ENCODE measurements at places on chromosomes 1 and 21. TPM values are rescaled to one million over a fixed set of nuclear protein-coding genes. Genes with fewer than 3 reads are reported as not detected.

DNA sequence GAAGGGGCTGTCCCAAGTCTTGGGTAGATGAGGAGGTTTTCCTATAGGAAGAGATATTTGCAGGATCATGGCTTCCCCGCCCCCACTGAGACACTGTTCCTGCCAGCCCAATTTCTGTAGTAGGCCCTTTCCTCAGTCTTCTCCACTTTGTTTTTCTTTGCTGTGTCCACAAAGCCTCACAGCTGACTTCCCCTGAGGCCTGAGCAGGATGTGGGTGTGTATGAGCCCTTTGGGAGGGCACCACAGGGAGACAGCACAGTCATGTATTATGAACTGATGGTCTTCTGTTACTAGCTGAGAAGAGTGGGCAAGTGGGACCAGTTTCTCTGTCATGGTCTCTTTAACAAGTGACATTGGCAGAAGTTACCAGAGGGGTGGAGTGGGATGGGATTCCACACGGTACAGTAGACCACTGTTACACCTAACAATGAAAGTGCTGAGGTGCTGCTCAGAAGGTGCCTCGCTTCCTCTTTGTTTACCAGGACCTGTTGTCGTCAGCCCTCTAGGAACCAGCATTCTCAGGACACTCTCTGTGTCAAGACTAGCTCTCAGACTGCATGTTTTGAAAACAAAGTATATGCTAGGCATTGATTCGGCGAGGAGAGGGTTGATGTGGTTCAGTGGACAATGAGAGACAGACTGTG lies 253.8 kb upstream of the HOOK1 start:
- no peak for DNase-seq
- no peak overlapping the region for H3K4me3 ChIP-seq
- H3K36me3 ChIP-seq, result no peaks in the 10 kb centered on the region
- H3K27ac ChIP-seq, result no peak overlapping the region
- no peaks in the 10 kb centered on the region for H3K4me1 ChIP-seq
- H3K27me3 ChIP-seq, result no peaks in the 10 kb centered on the region

DNA sequence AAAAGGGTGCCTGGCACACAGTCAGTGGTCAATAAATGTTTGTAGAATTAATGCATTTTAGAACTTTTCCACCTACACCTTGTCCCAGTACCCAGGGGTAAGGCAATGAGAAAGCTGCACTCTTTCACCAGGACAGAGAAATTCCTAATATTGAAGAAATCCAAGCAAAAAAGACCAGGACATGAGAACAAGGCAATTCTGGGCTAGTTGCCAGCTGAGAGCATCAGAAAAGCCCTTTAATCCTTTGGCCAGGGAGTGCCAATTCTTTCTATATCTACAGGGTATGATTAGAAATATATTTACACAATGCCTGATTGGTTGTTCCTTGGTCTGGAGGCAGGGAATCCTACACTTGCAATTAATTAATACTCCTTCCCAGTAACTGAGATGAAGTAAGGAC lies 492.4 kb upstream of the NFIA start:
- H3K27ac ChIP-seq, result no peak overlapping the region
- no peaks in the 10 kb centered on the region for H3K27me3 ChIP-seq
- no peaks in the 10 kb centered on the region for H3K4me1 ChIP-seq
- H3K36me3 ChIP-seq, result no peaks in the 10 kb centered on the region

GRCh38 chr1:27710574-27710973 lies 15.2 kb upstream of the FAM76A start:
- no peaks in the 10 kb centered on the region for H3K4me1 ChIP-seq
- H3K27ac ChIP-seq, result no peak overlapping the region
- no peak for DNase-seq
- H3K27me3 ChIP-seq, result no peaks in the 10 kb centered on the region
- H3K4me3 ChIP-seq, result no peak overlapping the region
- H3K36me3 ChIP-seq, result no peaks in the 10 kb centered on the region

DNA sequence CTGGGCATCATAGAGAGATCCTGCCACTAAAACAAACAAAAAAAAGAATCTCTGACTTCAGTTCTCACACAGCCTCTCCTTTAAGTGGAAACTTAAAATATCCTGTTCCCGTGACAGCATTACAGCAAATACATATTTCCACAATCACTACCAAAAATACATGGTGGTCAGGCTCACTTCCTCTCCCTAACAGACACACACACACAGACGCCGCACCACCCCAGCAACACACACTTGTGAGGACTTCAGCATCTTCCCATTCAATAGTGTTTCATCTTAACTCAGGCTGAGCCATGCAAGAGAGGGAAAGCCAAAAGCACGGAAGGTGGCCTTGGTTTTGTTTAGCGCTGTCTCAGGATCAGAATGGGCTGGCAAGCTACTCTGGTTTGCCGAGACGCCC lies 21.9 kb downstream of the KIAA1614 start:
- H3K36me3 ChIP-seq, result no peaks in the 10 kb centered on the region
- DNase-seq, result no peak

The DYNLT4 gene
- not detected for total RNA-seq

DNA sequence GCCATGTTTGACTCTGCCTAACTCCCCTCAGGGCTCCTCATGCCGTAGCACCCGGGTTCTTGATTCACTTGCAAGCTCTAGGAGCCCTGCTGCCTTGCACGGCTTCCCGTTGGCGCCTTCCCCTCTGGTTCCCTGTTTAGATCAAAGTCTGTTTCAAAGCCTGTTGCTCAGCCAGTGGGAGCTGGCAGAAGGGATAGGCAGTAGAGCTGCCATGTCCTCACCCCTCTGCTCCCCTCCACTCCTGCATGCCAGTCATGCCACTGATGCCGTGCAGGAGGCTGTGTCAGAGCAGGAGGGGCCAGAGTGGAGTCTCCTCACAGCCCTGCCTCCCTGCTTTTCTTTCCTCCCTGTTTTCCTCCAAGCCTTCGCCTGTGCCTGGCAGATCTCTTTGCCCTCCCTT lies 26.5 kb downstream of the HMGCS2 start:
- H3K4me1 ChIP-seq, result peaks cover 8% of the 10 kb centered on the region
- no peak overlapping the region for H3K4me3 ChIP-seq
- no peaks in the 10 kb centered on the region for H3K27me3 ChIP-seq
- peaks cover 3% of the 10 kb centered on the region for H3K36me3 ChIP-seq
- no peak overlapping the region for H3K27ac ChIP-seq

The TSTD1 gene
- 26.8 TPM for total RNA-seq

- DNase-seq, result no peak
- H3K27me3 ChIP-seq, result no peaks in the 10 kb centered on the region
- H3K4me3 ChIP-seq, result no peak overlapping the region
- peaks cover 4% of the 10 kb centered on the region for H3K4me1 ChIP-seq
Observed at GRCh38 chr1:6815726-6816125, 30.5 kb downstream of the CAMTA1 start.

DNA sequence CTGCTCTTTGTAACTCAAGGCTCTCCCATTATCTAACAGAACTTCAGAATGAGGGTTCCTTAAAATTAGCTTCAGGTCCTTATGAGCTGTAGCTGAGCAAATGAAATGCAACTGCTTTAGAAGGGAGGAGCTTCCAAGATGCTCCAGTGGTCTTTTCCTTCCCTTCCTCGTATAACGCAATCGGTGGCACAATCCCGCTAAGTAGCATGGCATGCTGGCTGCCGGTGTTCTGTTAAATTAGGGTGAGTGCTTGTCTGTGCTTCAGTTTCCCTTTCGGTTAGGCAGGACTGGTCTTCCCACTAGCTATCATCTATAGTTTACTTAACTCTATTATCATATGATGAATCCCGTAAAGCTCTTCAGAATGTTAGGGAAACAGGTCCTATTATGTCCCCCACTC lies 917 bp downstream of the KIAA0040 start:
- H3K4me1 ChIP-seq, result no peaks in the 10 kb centered on the region
- H3K27me3 ChIP-seq, result no peaks in the 10 kb centered on the region
- no peaks in the 10 kb centered on the region for H3K36me3 ChIP-seq
- peak overlapping the region; percentile 94 for H3K27ac ChIP-seq

DNA sequence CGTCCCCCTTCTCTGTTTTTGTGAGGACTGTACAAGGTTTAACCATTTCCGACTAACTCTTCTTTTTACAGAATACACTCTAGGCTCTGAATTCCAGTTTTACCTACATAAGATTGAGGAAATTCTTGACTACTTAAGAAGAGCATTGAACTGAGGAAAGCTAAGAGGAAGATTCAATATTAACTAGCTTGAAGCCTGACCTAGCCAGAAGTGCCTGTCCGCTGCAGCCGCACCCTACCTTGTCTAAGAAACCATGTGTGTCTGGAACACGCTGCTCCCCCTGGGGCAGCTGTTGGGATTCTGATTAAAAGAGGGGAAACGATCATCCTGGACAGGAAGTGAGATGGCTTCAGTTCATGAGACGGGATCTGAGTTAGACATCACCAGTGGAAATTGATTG lies 28.9 kb downstream of the CA6 start:
- no peak for DNase-seq
- no peak overlapping the region for H3K27ac ChIP-seq
- H3K36me3 ChIP-seq, result no peaks in the 10 kb centered on the region
- no peaks in the 10 kb centered on the region for H3K4me1 ChIP-seq
- H3K4me3 ChIP-seq, result no peak overlapping the region

The RAB7B gene
- not detected for total RNA-seq

DNA sequence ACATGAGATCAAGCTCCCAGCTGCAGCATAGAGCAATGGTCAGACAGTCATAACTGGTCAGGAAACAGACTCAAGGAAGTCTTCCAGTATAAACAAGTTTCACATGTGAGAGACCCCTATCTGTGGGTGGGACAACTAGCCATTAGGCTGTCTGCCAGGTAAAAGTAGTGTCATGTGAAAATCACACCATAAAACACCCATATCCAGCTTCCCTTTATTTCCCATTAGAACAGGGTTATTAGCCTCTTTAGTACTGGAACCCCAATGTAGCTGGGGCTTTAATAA lies 426.7 kb downstream of the KCNT2 start:
- H3K27me3 ChIP-seq, result no peaks in the 10 kb centered on the region
- H3K4me3 ChIP-seq, result no peak overlapping the region
- DNase-seq, result no peak
- H3K36me3 ChIP-seq, result no peaks in the 10 kb centered on the region
- no peak overlapping the region for H3K27ac ChIP-seq

GRCh38 chr1:65606426-65606825 lies 186.0 kb downstream of the LEPR start:
- H3K4me1 ChIP-seq, result no peaks in the 10 kb centered on the region
- DNase-seq, result no peak
- H3K27ac ChIP-seq, result no peak overlapping the region
- no peaks in the 10 kb centered on the region for H3K27me3 ChIP-seq

The CFAP410 gene
- total RNA-seq, result 20.1 TPM

The APP gene
- total RNA-seq, result 331 TPM

- peak; percentile 37 for DNase-seq
- no peaks in the 10 kb centered on the region for H3K4me1 ChIP-seq
- H3K36me3 ChIP-seq, result no peaks in the 10 kb centered on the region
- no peak overlapping the region for H3K27ac ChIP-seq
Observed at GRCh38 chr1:57966751-57967406, 543.0 kb upstream of the DAB1 start.

DNA sequence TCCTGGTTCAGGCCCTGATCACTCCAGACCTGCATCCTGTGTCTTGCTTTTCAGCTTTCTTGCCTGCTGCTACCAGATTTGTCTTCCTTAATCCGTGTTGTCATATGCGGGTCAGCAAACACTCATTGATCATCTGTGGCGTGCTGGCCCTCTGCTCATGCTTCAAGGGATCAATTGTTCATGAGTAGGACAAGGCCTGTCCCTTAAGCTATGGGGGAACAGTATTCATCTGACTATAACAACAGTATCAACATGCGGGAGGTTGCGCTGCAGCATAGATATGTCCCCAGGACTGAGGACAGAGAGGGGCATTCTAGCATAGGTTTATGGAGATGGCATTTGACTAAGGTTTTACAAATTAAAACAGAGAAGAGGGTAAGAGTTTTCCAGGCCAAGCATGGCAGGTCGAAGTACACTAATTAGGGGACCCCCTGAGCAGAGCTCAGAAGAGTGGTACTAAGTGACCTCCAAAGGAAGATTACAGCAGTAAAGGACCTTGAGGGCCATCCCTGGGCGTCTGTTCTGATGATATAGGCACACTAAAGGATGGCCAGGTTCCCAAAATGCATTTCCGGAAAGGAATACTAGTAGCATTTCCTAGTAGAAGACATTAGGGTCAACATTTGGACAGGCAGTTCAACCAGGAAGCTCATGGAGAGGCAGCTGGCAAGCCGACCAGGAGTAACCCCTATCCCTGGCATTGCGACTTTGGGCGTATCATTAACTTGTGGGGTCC lies 811 bp upstream of the ZNF672 start:
- DNase-seq, result no peak
- peak overlapping the region; percentile 87 for H3K4me3 ChIP-seq
- no peaks in the 10 kb centered on the region for H3K27me3 ChIP-seq

GRCh38 chr1:44405798-44406736 lies 1.0 kb downstream of the RNF220 start:
- peak; percentile 10 for DNase-seq
- no peaks in the 10 kb centered on the region for H3K36me3 ChIP-seq
- no peak overlapping the region for H3K27ac ChIP-seq
- H3K27me3 ChIP-seq, result no peaks in the 10 kb centered on the region
- H3K4me3 ChIP-seq, result peak overlapping the region; percentile 46

GRCh38 chr21:45448810-45449657 lies 44.1 kb downstream of the COL18A1 start:
- H3K27ac ChIP-seq, result peak overlapping the region; percentile 64
- no peak for DNase-seq
- H3K4me1 ChIP-seq, result peaks cover 9% of the 10 kb centered on the region

DNA sequence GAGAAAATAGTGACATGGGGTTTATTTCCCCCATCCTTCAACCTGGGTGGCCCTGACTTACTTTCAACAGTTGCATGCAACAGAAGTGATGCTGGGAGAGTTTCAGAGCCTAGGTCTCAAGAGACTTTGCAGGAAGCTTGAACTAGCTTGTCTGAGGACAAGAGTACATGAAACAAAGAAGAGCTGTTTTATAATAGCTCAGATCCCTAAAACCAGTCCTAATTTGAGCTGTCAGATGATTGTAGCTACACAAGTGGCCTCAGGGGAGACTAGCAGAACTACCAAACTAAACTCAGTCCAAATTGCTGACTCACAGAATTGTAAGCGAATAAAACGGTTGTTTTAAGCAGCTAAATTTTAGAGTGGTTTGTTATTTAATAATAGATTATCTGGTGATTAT lies 17.1 kb downstream of the RC3H1 start:
- no peaks in the 10 kb centered on the region for H3K27me3 ChIP-seq
- H3K4me1 ChIP-seq, result no peaks in the 10 kb centered on the region
- no peak for DNase-seq
- no peak overlapping the region for H3K27ac ChIP-seq
- H3K36me3 ChIP-seq, result no peaks in the 10 kb centered on the region

DNA sequence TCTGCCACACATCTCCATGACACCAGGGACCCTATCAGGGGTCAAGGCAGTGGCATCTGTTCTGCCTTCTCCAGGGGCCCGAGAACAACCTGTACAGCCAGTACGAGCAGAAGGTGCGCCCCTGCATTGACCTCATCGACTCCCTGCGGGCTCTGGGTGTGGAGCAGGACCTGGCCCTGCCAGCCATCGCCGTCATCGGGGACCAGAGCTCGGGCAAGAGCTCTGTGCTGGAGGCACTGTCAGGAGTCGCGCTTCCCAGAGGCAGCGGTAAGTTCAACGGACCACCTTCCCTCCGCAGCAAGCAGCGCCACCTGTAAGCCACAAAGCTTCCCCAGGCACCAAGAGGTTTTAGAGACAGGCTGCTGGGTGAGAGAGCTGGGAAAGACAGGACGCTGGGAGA lies 15.9 kb downstream of the MX2 start:
- no peaks in the 10 kb centered on the region for H3K27me3 ChIP-seq
- H3K27ac ChIP-seq, result no peak overlapping the region
- H3K36me3 ChIP-seq, result no peaks in the 10 kb centered on the region
- no peaks in the 10 kb centered on the region for H3K4me1 ChIP-seq

- no peaks in the 10 kb centered on the region for H3K36me3 ChIP-seq
- peaks cover 5% of the 10 kb centered on the region for H3K4me1 ChIP-seq
- DNase-seq, result no peak
- H3K4me3 ChIP-seq, result no peak overlapping the region
- no peak overlapping the region for H3K27ac ChIP-seq
Observed at GRCh38 chr1:23150742-23151141, 17.9 kb downstream of the LUZP1 start.

Measured in Caco-2 (cell line).